Mammary epithelial cell (primary cell): ENCODE measurements at places on chromosomes 13 and 19. TPM values are rescaled to one million over a fixed set of nuclear protein-coding genes. Genes with fewer than 3 reads are reported as not detected.

PTPRS gene
- total RNA-seq, result 93.4 TPM

- no peak for DNase-seq
Measured at GRCh38 chr13:71323266-71323665, 543.7 kb downstream of the DACH1 start.

CEBPG gene
- total RNA-seq, result 50.0 and 71.6 TPM in 2 replicates

SYT5 gene
- 0.33 TPM for total RNA-seq

CEBPA gene
- 3.3 TPM for total RNA-seq

USF2 gene
- 82.1 and 86.1 TPM in 2 replicates for total RNA-seq

- no peak for DNase-seq
Measured at GRCh38 chr19:50427997-50428425, 4.7 kb upstream of the MYBPC2 start.

DNA sequence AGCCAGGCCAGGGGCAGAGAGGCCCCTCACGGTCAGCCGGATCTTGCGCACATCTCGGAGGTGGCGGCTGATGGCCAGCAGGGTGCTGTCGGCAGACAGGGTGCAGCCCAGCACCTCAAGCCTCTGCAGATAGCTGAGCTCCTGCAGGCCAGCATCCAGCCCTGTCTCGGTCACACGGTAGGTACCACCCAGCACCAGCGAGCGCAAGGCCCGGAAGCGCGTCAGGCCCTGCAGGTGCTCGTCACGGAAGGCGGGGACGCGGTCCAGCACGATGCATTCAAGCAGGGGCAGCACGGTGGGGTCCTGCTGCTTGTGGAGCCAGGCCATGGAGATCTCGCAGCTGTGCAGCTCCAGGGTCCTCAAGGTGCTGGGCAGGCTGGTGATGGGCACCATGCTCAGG is 7.7 kb downstream of the FBXL12 start:
- DNase-seq, result no peak

IZUMO2 gene
- total RNA-seq, result not detected in 2 replicates

DNA sequence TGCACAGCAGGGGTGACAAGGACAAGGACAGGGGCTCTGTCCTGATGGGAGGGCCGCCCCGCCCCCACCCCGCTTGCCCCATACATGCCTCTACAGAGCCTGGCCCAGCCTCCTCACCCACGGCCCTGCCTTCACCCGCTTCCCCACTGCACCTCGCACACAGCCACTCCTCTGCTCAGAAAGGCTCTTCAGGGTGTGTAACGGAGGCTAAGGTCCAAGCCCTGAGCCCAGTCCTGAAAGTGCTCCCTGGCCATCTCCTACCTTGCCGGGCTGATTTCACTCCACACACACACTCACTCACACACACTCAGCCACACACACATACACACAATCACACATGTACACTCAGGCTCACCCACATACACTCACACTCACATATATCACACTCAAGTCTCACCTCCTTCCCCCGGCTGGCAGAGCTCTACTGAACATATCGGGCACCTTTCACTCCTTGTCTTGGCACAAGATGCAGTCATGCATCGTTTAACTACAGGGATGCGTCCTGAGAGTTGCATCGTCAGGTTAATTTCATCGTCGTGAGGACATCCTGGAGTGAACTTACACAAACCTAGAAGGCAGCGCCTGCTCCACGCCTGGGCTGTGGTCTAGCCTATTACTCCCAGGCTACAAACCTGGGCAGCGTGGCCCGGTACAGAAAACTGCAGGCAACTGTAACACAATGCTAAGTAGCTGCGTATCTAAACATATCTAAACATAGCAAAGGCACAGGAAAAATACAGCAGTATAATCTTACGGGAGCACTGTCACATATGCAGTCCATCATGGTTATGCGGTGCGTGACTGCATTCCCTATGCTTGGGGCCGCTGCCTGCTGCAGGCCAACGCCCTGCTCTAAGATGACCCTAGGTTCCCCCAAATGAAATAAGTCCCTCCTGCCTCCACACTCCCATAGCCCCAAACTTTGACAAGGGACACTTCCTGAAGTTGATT is 13.1 kb downstream of the EPS15L1 start:
- DNase-seq, result no peak

- no peak for DNase-seq
Measured at GRCh38 chr19:44605547-44605946, 7.8 kb upstream of the IGSF23 start.

GRCh38 chr19:615619-616018 is 17.7 kb downstream of the POLRMT start:
- no peak for DNase-seq

DNA sequence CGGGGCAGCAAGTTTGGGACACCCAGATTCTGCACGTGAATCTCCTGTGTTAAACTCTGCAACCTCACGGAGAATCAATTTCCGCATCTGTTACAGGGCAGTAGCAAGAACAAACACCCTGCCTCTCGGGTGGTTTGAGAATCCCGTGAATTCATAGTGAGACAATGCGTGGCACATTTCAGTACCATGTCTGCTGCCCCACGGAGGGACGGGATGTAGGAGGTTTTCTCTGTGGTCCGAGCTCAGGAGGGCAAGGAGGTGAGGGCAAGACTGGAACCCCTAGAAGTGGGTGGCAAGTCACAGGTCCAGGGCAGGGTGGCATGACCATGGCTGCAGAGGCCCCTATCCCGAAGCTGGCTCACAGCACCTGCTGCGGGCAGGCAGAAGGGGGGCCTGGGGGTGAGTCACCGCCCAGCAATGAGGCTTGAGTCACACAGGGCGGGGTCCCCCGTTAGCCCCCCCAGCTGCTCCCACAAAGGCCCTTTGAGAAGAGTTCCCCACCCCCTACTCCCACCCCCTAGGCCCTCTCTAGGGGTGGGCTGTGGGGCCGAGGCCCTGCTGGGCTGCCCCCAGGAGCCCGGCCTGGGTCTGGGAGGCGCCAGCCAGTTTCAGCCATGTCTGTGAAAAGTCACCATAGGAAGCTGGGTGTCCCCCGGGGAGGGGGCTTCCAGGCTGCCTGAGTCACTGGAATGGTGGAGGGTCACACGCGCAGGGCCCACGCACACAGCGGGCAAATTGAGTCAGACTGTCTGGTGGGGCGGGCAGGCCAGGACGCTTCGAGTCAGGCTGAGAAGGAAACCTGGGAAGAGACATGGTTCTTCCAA is 25.8 kb upstream of the NANOS3 start:
- peak; percentile 95 for DNase-seq

ZNF506 gene
- 9.9 and 11.4 TPM in 2 replicates for total RNA-seq

PPFIA3 gene
- 3.8 and 5.4 TPM in 2 replicates for total RNA-seq

DNA sequence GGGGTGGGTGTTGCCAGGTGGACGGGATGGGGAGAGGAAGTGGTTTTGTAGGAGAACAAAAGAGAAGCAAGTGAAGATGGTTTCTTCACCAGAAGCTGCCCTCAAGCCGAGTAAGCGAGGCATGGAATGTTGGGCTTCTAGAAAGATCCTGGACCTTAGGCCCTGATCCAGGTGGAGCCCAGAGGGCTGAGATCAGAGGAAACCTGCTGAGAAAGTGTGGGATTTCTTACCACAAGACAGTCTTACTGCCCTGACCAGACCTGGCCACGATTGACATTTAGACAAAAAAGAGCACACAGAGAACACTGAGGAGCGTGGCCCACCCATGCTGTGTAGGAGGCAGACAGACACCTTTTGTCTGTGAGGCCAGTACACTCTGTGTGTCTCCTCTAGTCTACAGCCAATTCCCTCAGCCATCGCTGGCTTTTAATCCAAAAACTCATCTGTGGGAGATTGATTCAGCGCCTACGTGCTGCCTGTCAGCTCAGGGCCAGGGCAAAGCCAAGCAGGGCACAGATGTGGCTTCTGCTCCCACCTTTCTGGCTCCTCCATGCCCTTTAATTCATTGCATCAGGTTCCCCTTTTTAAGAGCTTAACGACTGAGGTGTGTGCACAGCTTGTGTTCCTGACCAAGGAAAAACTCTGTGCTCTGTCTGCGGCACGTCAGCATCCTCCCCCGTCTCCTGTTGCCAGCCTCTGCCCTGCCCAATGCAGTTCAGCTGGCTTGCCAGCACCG is 123.3 kb downstream of the AKAP11 start:
- DNase-seq, result no peak

FGF21 gene
- total RNA-seq, result 0.88 TPM in 1 of 2 replicates, not detected in the other

ZNF536 gene
- total RNA-seq, result not detected in 2 replicates

DNA sequence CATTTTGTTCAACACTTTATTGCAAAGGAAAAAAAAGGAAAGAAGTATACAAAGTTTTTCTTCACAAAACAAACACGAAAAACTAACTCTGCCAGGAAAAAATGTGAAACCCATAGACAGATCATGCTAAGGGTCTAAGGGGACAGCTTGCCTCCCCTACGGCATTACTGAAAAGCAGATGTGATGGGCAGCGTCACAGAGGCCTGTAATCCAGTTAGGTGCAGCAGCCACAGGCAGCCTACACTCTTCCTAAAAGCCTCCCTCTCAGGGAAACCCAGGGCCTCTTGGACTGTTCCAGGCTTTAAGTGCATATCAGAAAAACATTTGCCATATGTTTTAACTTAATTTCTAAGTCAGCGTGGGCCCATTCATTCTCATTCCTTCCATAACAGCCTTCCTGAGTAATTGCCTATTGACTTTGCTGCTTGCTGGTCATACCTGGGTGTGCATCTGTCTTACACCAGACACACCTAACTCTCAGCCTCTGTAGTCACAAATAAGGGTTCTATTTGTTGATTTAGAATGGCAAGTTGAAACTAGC is 135.7 kb upstream of the SERP2 start:
- peak; percentile 81 for DNase-seq
